ENCODE measurements at places on chromosomes 6 and 20.

DNA sequence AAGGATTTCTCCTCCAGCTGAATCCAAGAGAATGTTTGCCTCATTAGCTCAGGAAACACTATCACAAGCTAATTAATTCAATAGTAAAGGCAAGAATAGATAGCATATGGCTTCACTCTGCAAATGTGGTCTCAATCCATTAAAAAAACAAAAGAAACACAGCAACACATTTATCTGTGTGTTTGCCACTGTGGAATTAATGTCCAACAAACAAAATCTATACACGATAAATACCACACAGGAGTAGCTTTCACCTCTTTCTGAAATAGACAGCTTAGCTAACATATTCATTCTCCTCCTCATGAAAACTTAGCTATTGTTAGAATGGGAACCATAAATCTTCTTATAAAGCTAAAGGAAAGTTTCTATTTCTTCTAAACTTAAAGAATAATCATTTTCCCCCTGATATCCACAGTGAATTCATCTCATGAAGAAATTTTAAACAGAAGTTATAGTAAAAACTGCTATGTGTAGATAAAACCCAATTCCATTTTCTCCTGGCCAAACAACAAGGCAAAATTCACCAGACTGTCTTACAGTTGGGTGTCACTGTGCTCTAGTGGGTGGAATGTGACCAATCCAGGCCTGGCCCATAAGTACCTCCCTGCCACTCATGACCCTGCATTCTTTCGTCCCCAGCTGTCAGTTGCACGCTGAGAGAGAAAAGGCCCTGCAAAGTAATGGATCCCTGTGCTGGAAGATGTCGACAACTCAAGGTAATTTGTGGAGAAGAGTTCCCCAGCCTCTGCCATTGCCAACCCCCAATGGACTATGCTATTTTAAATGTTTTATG is 92.9 kb upstream of the NRSN1 start:
- no peak for DNase-seq

DNA sequence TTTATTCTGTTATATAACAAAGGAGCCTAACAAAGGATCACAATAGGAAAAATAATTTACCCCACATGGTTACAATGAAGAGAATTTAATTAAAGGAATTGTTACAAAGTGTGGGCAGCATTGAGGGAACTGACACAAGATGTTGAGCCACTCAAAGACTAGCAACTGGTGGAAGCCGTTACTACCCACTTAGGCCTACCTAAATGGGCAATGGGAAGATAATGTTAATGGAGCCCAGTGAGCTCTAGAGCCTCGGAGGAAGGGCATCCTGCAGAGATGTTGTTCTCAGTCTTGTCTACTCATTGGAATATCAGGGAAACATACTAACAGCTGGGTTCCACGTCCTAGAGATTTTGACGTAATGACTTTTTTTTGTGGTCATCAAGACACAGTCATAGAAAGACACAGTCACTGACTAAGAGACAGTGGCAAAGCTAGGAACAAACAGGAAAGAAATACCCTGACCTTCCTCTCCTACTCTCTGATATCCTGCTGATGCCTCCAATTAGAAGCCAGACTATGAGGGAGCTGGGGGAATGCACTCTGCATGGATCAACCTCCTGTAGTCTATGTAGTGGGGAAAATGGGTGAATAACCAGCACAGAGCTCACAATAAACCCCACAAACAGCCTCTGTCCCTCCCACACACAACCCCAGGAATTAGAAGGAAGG is 523.8 kb upstream of the FLRT3 start:
- DNase-seq = no peak

DNA sequence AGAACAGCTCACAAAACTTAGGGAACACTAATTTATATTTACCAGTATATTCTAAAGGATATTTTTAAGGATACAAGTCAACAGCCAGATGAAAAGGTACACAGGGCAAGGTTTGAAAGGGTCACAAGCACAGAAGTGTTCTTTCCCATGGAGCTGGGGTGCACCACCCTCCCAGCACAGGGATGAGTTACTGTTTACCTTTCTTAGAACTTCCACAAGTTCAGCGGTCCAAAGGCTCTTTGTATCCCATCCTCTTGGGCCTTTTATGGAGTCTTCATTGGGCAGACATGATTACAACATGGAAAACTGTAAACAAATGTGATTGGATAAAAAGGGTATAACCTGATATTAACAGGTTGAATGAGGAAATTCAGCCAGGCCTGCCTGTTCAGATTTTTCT is 1.1 kb upstream of the IL17F start:
- no peak for DNase-seq

- no peak for DNase-seq
Observed at GRCh38 chr20:47300071-47300470, 56.4 kb downstream of the ZMYND8 start.

DNA sequence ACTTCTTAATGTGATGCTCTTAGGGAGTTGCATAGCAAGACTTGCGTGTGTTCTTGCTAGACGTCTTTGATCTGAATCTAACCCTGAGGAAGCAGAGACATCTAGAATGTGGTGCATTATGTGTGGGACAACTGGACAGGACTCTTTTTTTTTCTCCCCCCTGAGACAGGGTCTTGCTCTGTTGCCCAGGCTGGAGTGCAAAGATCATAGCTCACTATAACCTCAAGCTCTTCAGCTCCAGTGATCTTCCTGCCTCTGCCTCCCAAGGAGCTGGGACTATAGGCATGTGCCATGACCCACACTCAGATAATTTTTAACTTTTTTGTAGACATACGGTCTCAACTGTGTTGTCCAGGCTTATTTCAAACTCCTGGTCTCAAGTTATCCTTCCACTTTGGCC is 34.0 kb downstream of the PCMT1 start:
- DNase-seq = no peak

- DNase-seq = no peak
Observed at GRCh38 chr20:1330075-1330830, 1.3 kb upstream of the SDCBP2 start.

- DNase-seq = no peak
Observed at GRCh38 chr6:26170181-26170580, 83.0 kb downstream of the HFE start.

DNA sequence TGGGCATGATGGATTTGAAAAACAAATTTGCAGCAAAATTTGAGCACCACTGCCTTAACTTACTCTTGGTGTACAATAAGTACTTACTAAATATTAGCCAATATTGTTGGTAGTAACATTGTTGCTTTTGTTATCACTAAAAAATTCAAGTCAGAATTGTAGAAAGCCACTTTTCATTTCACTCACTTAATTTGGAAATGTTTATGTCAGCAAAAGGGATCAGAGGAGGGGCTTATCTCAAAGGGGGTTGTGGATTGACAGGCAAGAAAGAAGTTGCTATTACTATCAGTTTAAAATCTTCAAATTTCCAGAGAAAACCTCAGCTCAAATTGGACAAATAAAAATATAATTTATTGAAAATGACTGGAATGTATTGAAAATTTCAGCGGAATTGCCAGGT is 241.5 kb downstream of the PLCB1 start:
- DNase-seq = no peak

- DNase-seq = no peak
Observed at GRCh38 chr6:34159844-34160243, 14.0 kb upstream of the GRM4 start.

DNA sequence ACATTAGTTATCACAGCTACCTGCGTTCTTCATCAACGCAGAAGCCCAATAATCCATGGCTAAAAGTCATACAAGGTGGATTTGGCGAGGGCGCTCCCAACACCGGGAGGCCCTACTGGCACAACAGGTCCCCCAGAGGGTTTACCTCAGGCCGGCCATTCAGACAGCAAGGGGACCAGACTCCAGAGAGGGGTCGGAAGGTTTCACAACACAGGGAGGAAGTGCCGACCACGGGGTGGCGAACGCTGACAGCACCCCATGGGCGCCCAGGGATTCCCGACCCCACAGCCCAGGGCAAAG is 1515.9 kb upstream of the DEFB115 start:
- no peak for DNase-seq

DNA sequence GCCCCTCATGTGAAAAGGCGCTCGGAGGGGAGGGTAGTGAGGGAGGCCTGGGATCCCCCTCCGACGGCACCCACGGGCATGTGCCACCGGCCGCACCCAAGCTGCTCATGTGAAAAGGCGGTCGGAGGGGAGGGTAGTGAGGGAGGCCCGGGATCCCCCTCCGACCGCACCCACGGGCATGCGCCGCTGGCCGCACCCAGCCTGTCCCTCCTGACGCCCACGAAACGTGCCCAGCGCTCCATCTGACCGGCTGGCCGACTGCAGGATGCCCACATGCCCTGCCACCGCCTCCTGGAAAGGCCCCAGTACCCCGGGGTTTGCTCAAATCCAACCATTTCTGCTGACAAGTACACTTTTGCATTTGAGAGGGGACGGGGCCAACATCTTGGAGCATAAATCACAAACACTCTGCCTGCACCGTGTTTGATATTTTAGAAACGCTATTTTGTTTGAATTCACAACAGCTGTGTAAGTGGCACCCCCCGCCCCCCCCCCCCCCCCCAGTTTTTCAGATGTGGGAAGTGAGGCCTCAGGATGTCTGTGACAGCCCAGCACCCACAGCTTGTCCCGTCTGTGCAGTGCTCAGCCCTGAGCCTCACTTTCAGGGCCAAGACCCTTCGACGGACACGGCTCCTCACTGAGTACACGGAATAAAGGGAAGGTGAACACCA is 34.1 kb downstream of the SLC2A4RG start:
- DNase-seq = no peak

DNA sequence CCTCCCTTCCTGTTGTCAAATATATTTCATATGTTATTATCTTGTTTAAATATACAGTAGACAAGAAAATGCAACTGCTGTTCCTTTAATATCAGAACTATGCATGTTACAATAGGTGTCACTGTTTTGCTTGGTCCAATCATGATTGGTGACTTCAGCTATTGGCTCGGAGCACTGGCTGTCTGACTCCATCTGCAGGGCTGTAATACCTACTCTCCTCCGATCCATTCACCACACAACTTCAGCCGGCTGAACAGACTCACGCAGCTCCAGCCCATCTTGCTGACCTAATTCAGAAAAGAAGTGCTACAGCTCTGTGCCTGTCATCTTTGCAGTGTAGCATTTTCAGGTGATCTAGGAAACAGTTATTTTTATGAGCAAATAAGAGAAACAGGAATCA is at the start of gene BTBD3:
Gene BTBD3 (plus strand): TSS at position 231 of the 400 bp plus-strand sequence. CDS start 383 bp downstream, outside the sequence.
- DNase-seq = no peak

- no peak for DNase-seq
Observed at GRCh38 chr6:150346346-150346745, 22.5 kb upstream of the IYD start.

DNA sequence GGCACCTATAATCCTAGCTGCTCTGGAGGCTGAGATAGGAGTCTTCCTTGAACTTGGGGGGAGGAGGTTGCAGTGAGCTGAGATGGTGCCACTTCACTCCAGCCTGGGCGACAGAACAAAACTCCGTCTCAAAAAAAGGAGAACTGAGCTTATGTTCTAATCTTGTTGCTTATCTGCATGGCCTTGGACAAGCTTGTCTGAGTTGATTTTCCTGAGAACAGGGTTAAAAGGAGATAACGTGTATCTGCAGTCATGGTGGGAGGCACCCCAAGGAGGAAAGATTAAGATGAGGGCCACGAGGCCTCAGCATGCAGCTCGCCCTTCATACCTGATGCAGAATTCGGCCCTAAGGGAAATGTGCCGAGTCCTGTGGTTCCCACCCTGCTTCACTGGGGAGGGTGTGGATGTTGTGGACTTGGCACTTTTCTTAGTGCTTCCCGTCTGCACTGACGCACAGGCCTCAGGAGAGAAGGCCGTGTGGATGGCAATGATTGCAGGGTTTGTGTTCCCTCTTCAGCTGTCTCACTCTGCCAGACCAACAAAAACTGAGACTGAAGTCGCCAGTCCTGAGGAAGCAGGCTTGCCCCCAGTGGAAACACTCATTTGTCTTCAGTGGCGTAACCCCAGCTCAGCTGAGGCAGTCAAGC is 56.3 kb downstream of the EZR start:
- DNase-seq = no peak

GRCh38 chr6:126113261-126113660 is 126.9 kb downstream of the TRMT11 start:
- DNase-seq = no peak

- no peak for DNase-seq
Observed at GRCh38 chr6:90765491-90765890, 178.6 kb upstream of the MAP3K7 start.

GRCh38 chr20:38543014-38543906 is 37.7 kb upstream of the ADIG start:
- no peak for DNase-seq

DNA sequence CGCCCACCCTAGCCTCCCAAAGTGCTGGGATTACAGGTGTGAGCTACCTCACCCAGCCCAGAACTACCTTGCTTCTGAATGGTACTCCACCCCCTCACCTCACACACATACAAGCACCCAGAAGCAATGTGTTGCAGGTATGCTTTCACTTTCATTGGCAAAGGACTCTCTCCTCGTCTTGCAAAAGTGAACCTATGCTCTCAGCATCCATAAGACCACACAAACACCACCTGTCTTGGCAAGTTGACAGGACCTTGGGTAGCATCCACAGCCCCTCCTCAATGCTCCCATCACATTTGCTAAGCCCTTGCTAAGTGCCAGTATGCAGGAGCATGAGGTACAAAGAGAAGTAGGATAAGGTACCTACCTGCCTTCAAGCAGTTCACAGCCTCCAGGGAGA is 3.7 kb downstream of the KIF13A start:
- no peak for DNase-seq

DNA sequence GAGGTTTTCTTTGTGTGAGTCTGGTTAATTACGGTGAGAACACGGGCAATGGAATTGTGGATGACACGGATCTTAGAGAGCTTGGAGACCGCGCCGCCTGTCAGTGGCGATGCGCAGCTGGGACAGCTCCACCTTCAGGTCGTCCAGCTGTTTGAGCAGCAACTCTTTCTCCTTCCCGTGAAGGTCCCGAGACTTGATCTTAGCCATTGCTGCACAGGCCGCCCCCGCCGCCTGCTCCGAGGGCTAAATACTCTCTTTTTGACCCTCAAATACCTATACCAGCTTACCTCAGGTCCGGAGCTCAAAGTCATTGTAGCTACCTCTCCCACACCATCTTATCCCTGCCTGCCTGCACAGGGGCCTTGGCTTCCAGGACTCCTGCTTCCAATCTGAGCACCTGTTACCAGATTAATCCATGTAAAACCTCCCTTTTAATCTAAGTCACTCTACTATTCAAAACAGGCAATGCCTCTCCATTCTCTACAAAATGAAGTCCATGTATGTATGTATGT is 100.2 kb downstream of the PREP start:
- no peak for DNase-seq

DNA sequence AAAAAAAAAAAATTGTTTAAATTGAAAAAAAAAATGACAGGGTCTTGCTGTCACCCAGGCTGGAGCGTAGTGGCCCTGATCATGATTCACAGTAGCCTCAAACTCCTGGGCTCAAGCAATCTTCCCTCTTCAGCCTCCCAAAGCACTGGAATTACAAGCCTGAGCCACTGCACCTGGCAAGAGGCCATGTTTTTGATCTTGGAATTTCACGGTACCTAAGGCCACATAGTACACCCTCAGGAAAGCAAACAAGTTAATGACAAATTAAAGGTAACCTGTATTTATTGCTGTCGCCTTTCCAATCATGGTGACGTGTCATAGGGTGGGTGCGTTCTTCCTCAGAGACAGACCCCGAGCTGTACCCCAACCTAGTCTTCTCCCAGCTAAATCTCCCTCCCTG is 79.2 kb downstream of the LINC00237 start:
- no peak for DNase-seq
